ENCODE measurements at places on chromosomes 7 and 10. TPM values are rescaled to one million over a fixed set of nuclear protein-coding genes. Genes with fewer than 3 reads are reported as not detected.
A peak's percentile ranks its signal among the peaks of the same experiment; 100 is the strongest.

- peak; percentile 50 for DNase-seq
Observed at GRCh38 chr10:114304571-114305421, 65.7 kb downstream of the VWA2 start.

DNA sequence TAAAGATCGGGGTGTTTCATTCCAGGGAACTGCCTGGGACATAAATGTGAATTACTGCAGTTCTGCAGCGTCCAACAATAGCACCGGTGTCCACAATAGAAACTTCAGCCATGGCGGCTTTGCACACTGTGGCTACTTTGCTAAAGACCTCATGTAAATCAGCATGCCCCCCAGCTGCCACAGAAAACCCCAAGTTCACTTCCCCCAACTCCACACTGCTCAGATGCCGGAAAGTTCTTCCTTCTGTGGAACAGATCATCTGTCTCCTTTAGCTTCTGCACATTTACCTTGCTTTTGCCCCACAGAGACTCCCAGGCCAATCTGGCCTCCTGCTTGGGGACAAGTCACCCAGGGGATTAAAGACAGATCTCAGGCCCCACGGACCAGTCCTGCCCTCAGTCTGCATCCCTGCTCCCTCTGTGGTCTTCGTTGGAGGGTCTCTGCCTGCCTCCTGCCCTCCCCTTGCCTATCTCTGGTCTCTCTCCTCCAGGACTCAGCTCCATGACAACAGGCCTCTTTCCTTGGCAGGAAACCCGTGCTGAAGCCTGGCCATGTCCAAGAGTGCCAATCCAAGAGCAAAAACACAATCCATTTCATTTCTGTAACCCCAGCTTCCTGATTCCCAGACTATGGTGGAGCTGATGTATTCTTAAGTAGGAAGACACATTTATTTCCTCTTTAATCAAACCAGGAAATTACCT, 403.2 kb downstream of the RPS24 start:
- no peak for DNase-seq

DNA sequence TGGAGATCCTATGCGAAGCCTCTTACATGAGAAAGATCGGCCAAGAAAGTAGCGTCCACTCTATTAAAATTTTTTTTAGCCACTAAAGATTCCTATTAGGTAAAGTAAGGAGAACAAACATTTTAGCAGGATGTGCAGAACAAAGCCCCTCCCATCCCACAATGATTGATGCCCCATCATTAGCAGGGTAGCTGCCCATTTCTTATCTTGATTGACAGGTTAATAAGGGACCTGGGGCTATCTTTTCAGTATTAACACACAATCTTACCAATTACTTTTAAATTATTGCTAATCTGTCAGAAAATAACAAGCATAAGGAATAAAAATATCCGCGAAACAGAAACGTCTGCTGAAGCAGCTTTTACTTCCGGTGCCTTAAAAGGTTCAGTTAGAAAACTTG, 5.1 kb downstream of the FZD8 start:
- DNase-seq: no peak

GRCh38 chr7:101833799-101834198, 16.4 kb downstream of the CUX1 start:
- no peak for DNase-seq

DNA sequence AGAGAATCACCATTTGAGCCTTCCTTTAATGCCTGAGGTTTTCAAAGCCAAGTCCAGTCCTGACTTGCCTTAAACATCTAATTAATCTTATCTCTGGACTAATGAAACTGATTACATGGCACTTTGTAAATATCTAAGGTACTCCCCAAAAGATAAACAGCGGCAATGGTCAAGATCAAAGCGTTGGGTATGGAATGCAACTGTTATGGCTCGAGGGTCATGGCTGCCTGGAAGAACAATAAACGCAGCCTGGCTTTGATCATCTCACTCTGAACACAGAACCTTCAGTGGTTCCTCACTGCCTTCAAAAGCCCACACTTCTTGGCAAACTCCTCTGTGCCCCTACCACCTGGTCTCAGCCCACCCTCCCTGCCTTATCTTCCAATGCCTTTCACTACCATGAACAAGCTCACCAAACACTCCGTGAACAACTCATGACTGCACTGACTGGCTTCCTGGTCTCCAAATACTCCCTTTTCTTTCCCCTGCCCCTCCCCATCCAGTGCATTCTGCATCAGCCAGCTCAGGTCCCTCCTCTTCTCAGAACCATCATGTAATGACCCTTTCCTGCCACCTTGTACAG, 150.2 kb upstream of the NFE2L3 start:
- DNase-seq: no peak

ACBD7 gene
- polyA plus RNA-seq: 5.3 TPM

RABGEF1 gene
- 33.5 TPM for polyA plus RNA-seq

ANKRD61 gene
- 0.64 TPM for polyA plus RNA-seq
